ENCODE measurements at places on chromosomes 13 and 19.

DNA sequence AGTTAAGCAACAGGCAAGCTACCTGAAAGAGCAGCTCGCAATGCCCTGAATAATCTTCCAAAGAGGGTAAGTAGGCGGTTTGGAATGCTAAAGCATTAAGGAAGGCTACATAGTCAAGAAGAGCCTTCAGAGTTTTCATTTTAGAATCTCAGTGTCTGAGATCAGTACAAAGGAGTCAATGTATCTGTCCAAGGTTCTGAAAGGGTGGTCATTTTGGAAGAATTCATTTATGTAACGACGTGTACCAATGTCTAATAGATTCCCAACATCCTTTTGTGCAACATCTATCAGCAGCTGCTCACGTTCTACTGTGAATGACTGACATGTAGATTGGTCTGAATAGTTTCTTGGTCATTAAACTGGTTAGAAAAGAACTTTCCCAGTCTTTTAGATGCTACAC is 15.2 kb downstream of the ZNF665 start:
- DNase-seq: no peak

DNA sequence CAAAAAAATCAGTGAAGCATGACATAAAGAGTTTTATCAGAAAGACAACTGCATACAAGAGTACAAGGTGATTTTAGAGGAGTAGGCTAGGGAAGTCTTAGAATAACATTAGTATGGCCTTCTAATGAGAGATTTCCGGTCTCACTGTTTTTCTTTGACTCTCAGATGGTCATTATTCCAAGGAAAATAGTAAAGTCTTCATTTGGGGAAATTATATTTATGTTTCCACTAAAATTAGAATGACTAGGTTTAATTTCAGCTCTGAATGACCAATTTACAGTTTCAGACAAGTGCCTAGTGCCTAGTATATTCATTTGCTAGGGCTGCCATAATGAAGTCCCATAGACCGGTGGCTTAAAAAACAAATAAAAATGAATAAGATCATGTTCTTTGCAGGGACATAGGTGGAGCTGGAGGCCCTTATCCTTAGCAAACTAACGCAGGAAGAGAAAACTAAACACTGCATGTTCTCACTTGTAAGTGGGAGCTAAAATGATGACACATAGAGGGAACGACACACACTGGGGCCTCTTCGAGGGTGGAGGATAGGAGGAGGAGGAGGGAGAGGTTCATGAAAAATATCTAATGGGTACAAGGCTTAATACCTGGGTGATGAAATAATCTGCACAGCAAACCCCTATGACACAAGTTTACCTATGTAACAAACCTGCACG is 303.1 kb downstream of the PCDH9 start:
- no peak for DNase-seq

- DNase-seq: no peak
Observed at GRCh38 chr19:3780786-3781304, 5.3 kb downstream of the MATK start.

- no peak for DNase-seq
Observed at GRCh38 chr13:94712812-94713560, 641 bp upstream of the SOX21 start.

All from CD4-positive, alpha-beta T cell treated with Interferon alpha-2 for 1 hour (primary cell).